ENCODE measurements at places on chromosomes 2 and 18. TPM values are rescaled to one million over a fixed set of nuclear protein-coding genes. Genes with fewer than 3 reads are reported as not detected.

SFT2D3 gene
- total RNA-seq, result 10.2 TPM

SERPINB12 gene
- total RNA-seq, result not detected

REG1B gene
- total RNA-seq, result not detected

PID1 gene
- 27.8 TPM for total RNA-seq

ZNF892 gene
- total RNA-seq, result 3.7 TPM

NLRC4 gene
- total RNA-seq, result 0.92 TPM

CGREF1 gene
- 0.28 TPM for total RNA-seq

ZNF521 gene
- total RNA-seq, result 13.3 TPM

FIGN gene
- 4.5 TPM for total RNA-seq

PSTPIP2 gene
- 21.2 TPM for total RNA-seq

C2orf80 gene
- total RNA-seq, result not detected

CHRNG gene
- not detected for total RNA-seq
